Osteoblast (primary cell): ENCODE measurements at places on chromosomes 1 and 21.
A peak's percentile ranks its signal among the peaks of the same experiment; 100 is the strongest.

DNA sequence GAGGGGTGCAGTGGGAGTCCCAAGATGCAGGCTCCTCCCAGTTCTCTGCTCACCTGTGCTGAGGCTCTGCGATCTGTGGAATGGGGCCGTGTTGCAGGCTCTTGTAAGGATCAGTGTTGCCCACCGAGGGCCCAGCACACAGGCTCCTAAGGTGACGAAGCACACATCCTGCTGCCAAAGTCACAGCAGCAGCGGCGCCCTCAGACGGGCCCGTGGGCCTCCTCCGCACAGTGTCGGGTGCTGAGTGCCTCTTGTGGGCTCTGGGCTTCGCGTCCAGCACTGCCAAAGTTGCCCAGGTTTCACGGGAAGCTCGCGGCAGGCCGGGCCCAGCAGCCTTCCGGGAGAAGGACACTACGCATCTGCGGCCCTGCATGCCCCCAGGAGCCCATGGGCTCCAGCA lies 72.1 kb upstream of the ABCG1 start:
- DNase-seq = no peak

GRCh38 chr1:175409938-175410337 lies 217.4 kb upstream of the KIAA0040 start:
- no peak for DNase-seq

GRCh38 chr1:116852910-116853309 lies 56.8 kb upstream of the PTGFRN start:
- no peak for DNase-seq

DNA sequence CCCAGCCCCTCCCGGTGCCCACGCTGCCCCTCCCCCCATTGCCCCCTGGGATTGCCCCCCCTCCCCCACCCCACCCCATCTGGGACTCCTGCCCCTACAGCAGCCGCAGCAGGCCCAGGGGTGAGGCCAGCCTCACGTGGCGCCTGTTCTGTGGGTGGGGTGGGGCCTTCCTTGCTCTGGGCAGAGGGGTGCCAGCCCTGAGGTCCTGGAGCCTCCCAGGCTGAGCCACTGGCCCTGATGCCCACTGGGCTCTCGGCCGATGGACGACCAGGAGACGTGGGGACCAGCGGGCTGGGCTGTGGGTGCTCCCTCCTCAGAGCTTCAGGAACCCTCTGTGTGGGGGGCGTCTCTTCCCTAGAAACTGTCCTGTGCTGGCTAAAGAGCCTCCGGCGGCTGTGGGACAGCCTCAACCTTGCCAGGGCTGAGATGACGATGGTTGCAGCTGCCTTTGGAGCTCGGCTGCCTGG lies 5.8 kb upstream of the C1orf159 start:
- DNase-seq = no peak

DNA sequence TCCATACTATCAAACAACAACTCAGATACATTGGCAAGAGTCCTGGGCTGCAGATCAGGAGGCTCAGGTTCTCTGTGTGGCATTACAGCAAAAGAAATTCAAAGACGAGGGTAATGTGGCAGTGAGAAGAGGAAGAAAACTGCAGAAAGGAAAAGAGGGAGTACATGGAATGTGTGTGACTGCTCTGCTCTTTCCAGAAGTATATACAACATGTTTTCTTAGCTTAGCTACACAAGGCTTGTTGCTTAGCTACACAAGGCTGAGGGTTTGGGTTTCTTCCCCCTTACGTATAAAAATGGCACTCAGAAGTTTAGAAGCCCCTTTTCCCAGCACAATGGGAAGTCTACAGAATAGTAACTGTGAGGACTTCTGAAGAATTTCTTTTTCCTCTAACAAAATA lies 86.0 kb downstream of the PRRX1 start:
- DNase-seq = peak; percentile 8

GRCh38 chr1:156958247-156958714 lies 37.8 kb downstream of the LRRC71 start:
- DNase-seq = no peak

- DNase-seq = peak; percentile 73
Observed at GRCh38 chr1:2970311-2971071, 50.8 kb upstream of the ACTRT2 start.
